Fibroblast of skin of right biceps (primary cell): ENCODE measurements at places on chromosomes 16 and 17.

GRCh38 chr16:1612320-1613111 lies at the start of gene CRAMP1:
TSS of gene CRAMP1 (plus strand) at chr16:1612360. CDS start at chr16:1614640, 2,280 bp downstream.
- DNase-seq, result no peak

- DNase-seq, result peak; percentile 60
Measured at GRCh38 chr17:37259030-37259735, 116.6 kb upstream of the C17orf78 start.

DNA sequence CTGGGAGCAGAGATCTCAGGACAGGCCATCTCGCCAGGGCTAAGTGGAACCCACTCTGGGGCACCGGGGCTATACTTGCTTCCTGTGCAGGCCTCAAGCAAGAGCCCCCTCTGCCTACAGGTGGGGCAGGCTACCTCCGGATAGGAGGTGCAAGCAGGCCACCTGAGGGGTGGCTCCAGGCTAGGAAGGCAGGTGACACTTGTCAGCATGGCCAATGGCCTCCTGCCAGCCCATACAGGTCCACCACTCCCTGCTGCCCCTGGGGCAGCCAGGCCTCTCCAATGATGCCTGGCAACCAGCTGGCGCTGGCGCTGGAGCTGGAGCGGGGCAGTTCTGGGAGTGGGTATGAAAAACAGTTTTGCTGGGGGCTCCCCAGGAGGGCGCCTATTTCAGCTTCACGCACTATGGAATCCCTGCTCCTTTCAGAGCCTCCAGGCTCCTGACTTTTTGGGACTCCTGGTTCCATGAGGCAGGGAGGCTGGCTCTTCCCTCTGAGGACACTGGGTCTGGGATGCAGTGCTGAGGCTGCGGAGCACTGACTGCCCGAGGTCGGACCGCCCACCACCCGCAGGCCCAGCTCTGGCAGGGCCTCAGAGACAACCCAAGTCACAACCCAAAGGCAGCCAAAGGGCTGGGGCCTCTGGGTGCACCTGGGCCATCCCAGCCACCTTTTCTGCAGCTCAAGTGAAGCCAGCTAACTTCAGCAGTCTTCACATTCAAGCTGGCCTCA lies 8.4 kb upstream of the SREBF1 start:
- DNase-seq, result no peak

DNA sequence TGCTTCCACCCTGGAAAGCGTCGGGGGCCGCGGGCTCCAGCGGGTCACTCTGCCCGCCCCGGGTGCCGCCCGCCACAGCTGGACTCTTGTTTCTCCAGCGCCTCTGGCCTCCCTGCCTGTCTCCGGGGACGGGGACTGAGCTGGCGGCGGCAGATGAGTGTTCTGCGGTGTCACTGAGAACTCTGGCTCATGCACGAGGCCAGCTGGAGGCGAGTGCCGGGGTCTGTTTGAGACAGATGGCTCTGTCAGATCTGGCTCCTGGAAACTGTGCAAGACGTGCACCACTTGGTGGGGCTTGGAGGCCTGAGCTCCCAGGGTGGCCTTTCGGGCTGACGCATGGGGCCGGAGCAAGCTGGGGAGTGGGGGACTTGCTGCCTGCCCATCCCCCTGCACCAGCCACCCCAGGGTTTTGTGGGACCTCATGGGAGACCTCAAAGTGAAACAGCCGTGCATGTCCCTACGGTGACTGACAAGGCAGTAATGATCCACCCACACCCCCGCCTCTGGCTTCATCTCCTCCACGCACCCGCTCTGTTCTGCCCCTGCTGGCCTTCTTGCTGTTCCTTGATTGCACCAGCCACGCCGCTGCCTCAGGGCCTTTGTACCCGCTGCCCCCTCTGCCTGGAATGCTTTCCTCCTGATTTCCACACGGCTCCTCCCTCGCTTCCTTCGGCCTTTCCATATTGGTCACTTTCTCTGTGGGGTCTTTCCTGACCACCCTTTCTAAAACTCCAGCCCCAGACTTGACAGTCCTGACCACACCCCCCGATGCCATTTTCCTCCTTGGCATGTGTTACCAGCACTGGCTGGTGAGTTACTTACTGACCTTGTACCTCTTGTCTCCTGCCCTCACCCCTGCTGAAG lies 174.9 kb upstream of the CIBAR2 start:
- DNase-seq, result peak; percentile 71

DNA sequence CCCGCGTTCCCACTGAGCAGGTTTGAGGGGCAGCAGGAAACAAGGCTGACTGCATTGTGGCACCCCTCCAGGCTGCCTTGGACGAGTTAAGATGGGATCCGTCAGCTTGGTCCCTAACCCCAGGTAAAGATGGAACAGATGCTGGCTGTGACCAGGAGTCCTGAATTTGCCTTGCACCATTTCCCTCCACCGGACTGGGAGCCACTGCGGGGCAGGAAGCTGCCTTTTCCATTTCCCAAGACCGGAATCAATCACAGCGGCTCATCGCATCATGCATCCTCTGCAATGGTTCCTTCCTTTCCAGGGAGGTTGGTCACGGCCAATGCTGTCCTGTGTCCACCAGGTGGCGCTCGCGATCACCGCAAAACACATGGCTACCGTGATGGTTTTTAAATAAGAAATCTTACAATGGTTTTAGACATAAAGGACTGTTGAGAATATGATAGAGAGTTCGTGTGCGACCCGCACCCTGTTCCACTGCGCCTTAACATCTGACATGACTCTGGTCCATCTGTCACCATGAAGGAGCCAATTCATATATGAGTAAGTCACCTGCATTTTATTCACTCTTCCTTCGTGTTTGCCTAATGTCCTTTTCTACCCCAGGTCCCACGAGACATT lies 6.8 kb upstream of the MEAK7 start:
- DNase-seq, result peak; percentile 83

GRCh38 chr16:84194470-84195200 lies 3.7 kb downstream of the ADAD2 start:
- DNase-seq, result no peak

DNA sequence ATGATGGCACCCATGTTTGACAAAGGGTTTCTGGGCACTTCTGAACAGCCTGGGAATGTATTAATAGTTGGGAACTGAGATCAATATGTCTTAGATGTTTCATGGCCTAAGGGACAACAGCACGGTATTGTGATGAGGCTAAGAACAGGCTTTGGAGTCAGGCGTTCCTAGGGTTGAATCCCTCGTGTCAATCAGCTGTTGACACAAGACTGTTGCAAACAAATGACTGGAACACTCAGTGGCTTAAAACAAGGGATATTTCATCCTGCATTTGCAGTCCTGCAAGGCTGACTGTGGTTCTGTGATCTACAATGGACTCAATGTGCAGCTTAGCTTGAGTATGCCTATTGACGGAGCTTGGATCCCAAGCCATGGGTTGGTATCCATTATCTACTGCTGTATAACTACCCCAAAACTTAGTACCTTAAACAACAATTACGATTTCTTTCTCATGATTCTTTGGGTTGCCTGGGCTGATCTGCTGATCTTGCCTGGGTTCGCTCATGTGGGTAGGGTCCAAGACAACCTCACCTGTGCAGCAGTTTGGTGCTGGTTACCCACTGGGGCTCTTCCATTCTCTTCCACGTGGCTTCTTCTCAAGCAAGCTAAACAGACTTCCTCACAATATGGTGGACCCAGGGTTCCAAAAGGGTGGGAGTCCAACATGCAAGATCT lies 472.4 kb downstream of the SLC39A11 start:
- no peak for DNase-seq

GRCh38 chr17:40058186-40058784 lies 4.1 kb upstream of the MED24 start:
- DNase-seq, result no peak

DNA sequence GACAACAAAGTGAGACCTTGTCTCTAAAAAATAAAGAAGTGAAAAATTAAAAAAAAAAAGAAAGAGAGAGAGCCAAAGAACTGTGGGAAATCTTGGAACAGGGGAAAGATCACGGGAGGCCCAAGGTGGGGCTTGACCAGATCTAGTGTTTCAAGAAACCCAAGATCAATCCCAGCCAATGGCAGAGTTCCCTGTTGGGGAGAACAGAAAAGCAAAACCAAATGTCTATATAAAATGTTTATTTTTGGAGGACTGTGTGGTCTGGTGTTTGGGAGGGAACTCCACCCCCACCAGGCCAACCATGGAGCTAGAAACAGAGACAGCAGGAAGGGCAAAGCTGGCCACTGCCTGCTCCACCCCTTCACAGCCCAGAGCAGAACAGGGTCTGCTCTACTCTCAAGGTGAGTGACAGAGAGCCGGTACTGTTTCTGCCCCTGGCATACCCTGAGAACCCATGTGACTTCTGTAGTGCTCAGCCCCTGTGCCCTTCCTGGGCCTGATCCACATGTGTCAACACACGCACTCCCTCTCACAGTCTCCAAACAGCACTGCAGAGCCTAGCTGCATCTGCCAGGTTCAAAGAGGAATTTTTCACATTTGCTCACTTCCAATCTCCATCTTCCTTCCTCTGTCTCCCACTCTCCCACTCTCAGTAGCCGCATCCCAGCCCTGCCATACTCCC lies 3.7 kb downstream of the TMEM101 start:
- DNase-seq, result no peak

DNA sequence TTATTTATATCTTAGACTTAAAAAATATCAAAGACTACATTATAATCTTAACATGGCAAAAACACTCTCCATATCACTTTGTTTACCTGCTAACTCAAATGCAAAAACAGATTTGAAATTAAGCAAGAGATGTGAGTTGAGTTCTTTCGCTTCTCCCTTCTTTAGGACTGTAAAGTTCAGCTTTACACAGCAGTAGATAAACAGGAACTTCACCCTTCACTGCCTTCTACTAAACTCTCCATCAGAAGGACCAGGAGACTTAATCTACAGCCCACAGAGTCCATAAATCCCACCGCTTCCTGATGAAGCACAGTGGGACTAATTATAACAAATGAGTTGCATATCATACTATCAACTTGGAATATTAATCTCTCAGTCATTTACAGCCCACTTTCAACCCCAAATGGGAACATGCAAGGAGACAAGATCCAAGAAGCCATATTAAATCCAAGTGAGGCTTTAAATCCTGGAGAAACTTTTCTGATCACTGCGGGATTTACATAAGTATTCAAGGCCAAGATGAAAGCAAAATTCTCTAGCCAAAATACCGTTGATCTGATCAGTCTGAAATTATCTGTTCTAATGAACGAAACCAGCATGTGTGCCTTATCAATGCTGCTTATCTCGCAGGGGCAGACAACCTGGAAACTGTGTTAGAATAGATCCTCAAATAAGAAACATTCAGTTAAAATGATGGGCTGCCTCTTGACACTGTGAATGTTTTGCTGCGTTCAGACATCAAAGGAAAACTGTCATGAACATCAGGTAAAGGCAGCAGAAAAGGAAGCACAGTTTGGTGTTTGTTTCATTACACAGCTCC lies 1.6 kb downstream of the AMFR start:
- no peak for DNase-seq

DNA sequence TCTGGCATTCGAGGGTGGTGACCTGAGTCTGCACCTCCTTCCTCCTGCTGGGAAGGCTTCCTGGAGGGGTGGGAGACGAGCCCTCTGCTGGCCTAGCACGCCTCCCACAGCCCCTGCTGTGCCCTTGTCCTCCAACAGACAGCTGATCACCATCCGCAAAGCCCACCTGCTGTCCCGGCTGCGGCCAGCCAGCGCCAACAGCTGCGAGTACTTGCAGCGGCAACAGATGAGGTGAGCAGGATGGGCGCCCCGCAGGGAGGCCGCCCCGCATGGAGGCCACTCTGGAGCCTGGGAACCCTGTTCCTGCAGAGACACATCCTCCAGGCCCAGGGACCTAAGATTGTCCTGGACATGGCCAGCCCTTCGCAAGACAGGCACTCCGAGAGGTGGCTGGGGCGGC lies 21.6 kb downstream of the UBALD1 start:
- no peak for DNase-seq

DNA sequence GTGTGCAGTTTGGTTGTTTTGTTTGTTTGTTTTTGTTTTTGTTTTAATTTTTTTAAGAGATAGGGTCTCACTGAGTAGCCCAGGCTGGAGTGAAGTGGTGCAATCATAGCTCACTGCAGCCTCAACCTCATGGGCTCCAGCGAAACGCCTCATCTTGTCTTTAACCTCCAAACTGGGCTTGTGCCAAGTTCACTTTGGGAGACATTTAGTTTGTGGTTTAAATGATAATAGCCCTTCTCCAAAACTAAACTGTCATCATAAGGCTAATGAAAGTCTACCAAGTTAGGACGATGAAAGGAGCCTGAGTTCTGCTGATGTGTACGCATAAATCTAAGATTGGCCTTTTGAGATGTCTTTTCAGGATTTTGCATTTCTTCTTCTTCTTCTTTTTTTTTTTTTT lies 6.5 kb upstream of the CARD14 start:
- DNase-seq, result peak; percentile 24

DNA sequence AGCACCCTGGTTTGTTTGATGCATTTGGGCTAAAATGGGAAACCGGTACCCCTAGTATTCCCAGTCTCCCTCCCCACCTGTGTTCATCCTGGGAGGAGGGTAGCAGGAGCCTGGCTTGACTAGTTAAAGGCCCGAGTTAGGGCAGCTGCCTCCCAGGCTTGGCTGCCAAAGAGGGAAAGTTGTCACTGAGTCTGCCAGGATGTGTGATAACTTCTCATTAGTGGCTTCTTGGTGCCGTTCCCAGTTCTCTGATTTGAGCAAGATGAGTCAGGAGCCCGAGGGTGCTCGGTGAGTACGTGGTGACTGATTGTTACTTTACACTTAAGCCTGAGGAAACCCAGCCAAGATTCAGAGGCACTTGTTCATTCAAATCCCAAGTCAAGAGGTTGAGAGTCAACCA lies 2.5 kb downstream of the KRT32 start:
- DNase-seq, result peak; percentile 96

- no peak for DNase-seq
Measured at GRCh38 chr17:65433592-65433991, 127.9 kb downstream of the AXIN2 start.

DNA sequence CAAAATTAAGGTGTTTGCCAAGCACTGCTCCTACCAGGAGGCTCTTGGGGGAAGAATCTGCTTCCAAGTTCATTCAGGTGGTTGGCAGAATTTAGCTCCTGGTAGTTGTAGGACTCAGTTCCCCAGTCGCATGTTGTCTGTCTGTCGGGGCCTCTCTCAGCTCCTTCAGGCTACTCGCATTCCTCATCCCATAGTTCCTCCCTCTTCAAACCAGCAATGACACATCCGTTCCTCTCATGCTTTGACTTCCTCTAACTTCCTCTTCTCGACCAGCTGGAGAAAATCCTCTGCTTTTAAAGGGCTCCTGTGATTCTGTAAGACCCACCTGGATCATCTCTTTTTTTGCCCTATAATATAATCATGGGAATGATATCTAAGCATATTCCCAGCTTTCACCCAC lies 108.1 kb downstream of the PMP22 start:
- peak; percentile 72 for DNase-seq

- DNase-seq, result peak; percentile 66
Measured at GRCh38 chr17:15361151-15361550, 19.8 kb upstream of the TEKT3 start.

GRCh38 chr17:65656390-65657250 lies 95.2 kb upstream of the AXIN2 start:
- no peak for DNase-seq

- no peak for DNase-seq
Measured at GRCh38 chr17:76153202-76153601, 12.2 kb upstream of the FOXJ1 start.

- no peak for DNase-seq
Measured at GRCh38 chr16:2244926-2245795, 6.2 kb downstream of the ECI1 start.

GRCh38 chr17:72142614-72143013 lies 21.8 kb downstream of the SOX9 start:
- no peak for DNase-seq
